Ammon's horn (tissue), 1 donor: ENCODE measurements at places on chromosomes 12 and 14.
A peak's percentile ranks its signal among the peaks of the same experiment; 100 is the strongest.

DNA sequence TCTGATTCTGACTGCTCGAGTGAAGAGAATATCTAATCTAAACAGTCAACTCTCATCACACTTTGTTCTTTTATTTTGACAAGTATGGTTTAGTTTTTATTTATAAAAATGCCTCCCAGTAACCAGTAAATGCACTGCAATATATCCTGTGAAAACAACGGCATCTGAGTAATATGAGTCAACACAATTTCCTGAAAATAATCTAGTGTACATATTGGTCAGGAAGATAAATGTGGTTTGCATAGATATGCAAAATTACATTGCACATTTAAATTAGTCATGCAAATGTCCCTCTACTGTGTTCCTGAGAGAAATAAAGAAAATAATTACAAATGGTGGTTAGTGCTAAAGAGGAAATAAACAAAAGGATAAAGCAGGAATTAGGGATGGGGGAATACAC is 1190.7 kb upstream of the SEL1L start:
- DNase-seq, result no peak

- no peak for DNase-seq
These were observed 29.4 kb downstream of the RPGRIP1 start for GRCh38 chr14:21309238-21309636.

- no peak for DNase-seq
These were observed 36.3 kb downstream of the STON2 start for GRCh38 chr14:81363746-81364378.

DNA sequence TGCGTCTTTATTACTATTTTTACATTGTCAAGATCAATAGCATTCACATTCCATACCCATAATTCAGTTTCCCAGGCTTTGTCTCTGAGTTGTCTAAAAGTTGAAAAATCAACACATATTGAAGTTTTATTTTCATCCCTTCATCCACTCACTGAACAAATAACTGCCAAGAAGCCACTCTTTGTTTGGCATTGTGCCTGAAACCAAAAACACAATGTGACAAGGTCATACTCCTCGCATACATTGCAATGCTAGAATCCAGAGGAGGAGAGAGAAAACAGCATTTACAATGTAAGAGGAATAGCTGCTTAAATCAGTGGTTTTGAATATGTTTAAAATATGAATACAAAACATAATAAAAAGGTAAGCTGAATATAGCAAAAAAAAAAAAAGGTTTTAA is 71.8 kb downstream of the CCDC60 start:
- DNase-seq, result no peak

DNA sequence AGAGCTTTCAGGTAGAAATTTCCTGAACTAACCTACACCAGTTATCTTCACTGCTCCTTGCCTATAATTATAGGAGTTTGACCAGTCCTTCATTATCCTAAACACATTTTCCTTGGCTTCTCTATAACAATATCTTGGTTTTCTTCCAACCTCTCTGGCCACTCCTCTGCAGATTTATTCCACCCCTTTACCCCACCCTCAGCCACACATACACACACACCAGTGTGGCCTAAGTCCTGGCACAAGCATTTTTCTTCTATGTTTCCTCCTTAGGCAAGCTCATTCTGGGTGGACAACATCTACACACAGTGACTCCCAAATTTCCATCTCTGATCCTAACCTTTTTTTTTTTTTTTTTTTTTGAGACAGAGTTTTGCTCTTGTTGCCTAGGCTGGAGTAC is 25.1 kb downstream of the CDK17 start:
- DNase-seq, result no peak

GRCh38 chr12:32788405-32788804 is 32.7 kb upstream of the YARS2 start:
- no peak for DNase-seq

DNA sequence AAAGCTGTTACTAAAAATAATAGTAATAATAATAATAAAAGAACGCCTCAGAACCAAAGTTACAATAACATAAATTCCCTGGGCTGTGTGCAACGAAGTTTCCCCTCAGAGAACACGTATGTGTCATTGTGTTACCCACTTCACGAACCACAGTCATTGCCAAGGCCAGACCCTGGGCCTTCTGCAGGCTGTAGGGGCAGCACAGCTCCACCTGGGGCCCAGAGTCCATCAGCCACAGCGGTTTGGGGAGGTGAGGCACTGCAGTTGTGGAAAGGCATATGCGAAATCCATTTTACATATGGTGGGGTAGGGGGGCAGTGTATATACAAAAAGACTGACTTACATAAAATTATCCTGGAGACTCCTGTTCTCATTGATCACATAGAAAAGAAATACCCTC is 56.1 kb downstream of the ESR2 start:
- DNase-seq, result no peak

- no peak for DNase-seq
These were observed 7.5 kb downstream of the PRICKLE1 start for GRCh38 chr12:42582050-42582449.

- no peak for DNase-seq
These were observed 260.4 kb downstream of the DPF3 start for GRCh38 chr14:72633551-72633950.

GRCh38 chr14:47261350-47261749 is 414.1 kb downstream of the MDGA2 start:
- DNase-seq, result peak; percentile 4
